ENCODE measurements at places on chromosomes 2 and 18. TPM values are rescaled to one million over a fixed set of nuclear protein-coding genes. Genes with fewer than 3 reads are reported as not detected.
A peak's percentile ranks its signal among the peaks of the same experiment; 100 is the strongest.

Gene UGT1A7
- 2.2 TPM for total RNA-seq

GRCh38 chr18:58579561-58580047, 49.3 kb downstream of the ALPK2 start:
- DNase-seq = no peak

- DNase-seq = peak; percentile 66
Measured at GRCh38 chr2:224946895-224947294, 95.4 kb downstream of the DOCK10 start.

Gene PPP1R1C
- 2.1 TPM for total RNA-seq

DNA sequence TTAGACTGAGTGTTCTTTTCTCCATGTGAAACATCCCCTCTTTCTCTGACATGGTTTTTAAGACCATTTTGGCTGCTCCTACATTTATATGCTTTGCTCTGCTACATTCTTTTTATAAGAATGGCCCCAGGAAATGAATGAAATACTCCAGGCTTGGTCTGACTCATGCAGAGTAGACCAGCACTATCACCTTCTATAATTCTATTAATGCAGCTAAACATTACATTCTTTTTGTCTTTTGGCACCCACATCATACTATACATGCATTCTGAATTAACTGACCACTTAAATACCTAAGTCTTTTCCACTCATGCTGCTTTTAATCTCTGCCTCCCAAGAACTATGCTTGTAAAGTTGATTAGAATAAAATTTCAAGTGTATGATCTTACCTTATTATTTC, 94.1 kb downstream of the AAK1 start:
- DNase-seq = peak; percentile 52

GRCh38 chr2:199989822-199990221, 34.4 kb downstream of the MAIP1 start:
- no peak for DNase-seq

DNA sequence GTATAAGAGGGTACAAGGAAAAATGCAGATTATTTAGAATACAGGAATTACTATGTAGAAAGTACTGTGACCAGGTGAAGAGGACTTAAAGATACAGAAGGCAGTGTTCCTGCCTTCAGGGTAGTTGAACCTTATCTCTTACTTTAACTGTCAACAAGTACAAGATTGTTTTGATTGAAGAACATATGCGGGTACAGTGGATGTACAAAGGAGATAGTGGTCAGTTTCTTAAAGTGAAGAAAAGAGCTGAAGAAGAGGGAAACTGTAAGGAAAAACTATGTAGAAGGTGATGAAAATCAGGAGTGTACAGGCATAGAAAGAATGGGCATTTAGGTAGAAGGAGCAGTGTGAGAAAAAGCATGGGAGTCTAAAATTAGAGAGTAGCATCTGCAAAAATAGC, 2.2 kb downstream of the RALBP1 start:
- DNase-seq = no peak

Gene PROKR1
- not detected for total RNA-seq

DNA sequence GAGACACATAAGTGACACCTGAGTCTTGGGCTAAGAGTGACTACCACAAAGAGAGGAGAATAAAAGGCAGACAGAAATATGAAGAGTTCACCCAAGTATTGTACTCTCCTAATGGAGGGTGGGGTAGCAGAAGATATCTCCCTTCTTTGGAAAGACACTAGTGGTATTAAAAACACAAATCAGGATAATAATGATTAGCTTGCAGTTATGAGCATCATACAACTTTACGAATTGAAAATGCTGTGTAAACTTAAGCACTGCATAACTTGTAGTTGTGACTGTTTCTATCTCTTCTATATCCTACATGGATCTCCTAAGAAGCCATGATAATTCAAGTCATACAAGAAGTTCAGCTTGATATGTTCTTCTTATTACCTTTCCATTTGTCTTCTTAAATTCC, 38.1 kb upstream of the CDH20 start:
- no peak for DNase-seq

GRCh38 chr2:27408601-27409320, 630 bp downstream of the PPM1G start:
- DNase-seq = peak; percentile 4

- no peak for DNase-seq
Measured at GRCh38 chr18:49304751-49305150, 155.7 kb downstream of the DYM start.

Gene INHA
- 0.13 TPM for total RNA-seq

- DNase-seq = no peak
Measured at GRCh38 chr2:118657466-118657865, 190.0 kb downstream of the EN1 start.

DNA sequence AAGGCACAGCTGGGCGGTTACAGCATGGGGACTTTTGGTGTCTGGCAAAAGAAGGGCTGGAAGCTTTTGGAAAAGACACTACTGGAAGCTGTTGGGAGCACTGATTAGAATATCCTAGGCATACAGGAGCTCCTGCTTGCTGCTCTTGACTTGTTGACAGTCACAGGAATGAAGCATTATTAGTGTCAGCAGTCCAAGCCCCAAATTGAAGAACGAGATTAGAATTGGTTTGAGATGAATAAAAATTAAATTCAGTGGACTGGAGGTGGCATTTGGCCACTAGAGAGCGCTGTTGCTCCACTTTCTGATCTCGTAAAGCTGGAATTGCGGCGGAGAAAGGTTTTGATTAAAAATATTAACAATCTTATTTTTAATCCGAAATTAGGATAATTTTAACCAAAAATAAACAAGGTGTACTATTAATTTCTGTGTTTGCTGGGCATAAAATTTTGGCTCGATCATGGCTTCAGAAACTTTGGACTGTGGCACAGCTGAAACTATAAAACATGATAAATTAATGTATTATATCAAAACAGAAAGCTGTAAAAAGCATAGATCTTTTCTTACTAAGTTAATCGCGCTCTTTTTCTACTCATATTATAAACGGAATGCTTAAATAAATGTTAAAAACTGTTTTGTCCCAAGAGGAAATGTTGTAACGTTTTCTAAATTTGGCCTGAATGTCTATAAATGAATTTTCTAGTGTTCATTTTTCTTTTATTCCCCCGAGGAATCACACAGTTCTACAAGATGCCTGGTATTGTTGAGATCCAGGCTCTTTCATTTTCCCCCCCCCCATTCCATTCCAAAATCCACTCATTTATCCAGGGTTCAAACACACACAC, 2.4 kb upstream of the HOXD8 start:
- peak; percentile 43 for DNase-seq

Gene BMP10
- total RNA-seq = not detected

Gene APLF
- 6.1 TPM for total RNA-seq

DNA sequence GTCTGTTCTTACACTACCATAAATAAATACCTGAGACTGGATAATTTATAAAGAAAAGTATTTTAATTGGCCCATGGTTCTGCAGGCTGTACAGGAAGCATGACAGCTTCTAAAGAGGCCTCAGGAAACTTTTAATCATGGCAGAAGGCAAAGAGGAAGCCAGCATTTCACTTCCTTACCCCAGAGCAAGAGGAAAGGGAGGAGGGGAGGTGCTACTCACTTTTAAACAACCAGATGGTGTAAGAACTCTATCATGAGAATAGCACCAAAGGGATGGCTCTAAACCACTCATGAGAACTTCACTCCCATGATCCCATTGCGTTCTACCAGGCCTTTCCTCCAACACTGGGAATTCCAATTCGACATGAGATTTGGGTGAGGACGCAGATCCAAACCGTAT, 344.4 kb upstream of the SLC39A10 start:
- no peak for DNase-seq

Gene ZBTB7C
- under 0.01 TPM for total RNA-seq

DNA sequence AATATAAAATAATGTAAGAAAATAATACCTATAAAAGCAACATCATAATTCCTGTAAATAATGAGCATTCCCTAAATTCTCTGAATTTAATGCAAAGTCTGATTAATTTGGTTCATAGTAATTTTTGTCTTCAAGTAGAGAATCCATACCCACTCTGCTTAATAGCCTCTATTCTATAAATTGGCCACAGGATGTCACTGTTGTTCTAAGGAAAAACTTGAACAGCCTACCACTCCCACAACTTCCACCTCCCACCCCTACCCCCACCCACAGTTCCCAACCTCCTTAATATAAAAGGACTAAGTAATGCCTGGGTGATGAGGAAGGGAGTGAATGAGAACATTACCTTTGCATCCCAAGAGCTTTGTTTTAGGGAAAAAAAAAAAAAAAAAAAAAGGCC, 27.2 kb upstream of the BBS5 start:
- peak; percentile 39 for DNase-seq

DNA sequence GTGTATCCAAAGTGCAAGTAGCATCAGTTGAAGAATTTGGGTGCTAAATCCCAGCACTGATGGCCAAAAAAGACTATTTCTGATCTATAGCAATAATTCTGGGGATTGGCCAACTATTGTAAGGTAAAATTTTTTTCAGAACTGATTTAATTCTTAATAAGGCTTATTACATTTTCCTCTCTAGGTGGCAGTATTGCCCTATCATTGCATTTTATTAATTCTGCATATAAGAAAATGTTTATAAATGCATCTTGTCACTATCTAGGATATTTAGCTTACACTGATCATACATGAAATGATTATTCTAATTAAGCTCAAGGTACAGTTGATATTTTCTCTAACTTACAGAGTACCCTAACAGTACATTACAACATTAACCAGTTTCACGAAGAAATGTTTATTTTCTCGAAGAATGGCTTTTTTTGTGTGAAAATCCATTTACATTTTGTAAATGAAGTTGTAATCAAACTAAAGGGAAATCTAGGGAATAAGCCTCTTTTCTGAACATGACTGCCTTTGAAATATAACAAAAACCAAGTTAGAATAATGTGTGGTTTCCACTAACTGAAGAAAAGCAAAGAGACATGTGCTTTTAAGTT, 11.0 kb downstream of the TTN start:
- DNase-seq = peak; percentile 57

Gene UPP2
- not detected for total RNA-seq

DNA sequence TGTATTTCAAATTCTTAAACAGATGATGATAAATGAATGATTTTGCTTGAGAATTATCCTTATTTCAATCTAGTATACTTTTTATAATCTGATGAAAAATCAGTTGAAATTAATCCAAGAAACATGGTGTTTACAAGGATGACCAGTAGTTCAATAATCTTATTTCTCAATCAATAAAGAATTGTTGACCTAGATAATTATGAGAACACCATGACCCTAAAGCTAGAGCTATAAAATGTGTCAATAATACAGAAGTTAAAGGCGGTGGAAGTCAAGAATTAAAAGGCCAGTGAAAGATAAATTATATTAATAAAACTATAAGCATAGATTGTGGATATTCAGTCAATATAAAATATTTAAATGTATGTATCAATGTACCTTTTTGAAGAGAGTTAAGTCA, 667.4 kb upstream of the GCFC2 start:
- no peak for DNase-seq

GRCh38 chr18:76483780-76484179, 11.3 kb downstream of the ZNF516 start:
- DNase-seq = no peak

Gene ADAM23
- 0.13 TPM for total RNA-seq

Gene NTSR2
- total RNA-seq = not detected

Gene VIT
- total RNA-seq = not detected

GRCh38 chr2:190186238-190186637, 123.7 kb upstream of the MSTN start:
- DNase-seq = no peak

Gene FAM136A
- total RNA-seq = 23.4 TPM

Gene BAZ2B
- 51.0 TPM for total RNA-seq

DNA sequence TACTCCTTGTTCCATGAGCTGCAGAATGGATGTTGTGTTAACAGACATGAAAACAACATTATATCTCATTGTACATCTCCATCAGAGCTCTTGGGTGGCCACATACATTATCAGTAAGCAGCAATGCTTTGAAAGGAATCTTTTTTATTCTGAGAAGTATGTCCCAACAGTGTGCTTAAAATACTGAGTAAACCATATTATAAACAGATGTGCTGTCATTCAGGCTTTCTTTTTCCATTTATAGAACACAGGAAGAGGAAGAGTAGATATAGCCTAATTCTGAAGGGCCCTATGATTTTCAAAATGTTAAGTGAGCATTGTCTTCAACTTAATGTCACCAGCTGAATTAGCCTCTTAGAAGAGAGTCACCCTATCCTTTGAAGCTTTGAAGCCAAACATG, 44.3 kb upstream of the CABYR start:
- DNase-seq = no peak

Gene VWA3B
- total RNA-seq = not detected

Gene HOXD8
- total RNA-seq = not detected

DNA sequence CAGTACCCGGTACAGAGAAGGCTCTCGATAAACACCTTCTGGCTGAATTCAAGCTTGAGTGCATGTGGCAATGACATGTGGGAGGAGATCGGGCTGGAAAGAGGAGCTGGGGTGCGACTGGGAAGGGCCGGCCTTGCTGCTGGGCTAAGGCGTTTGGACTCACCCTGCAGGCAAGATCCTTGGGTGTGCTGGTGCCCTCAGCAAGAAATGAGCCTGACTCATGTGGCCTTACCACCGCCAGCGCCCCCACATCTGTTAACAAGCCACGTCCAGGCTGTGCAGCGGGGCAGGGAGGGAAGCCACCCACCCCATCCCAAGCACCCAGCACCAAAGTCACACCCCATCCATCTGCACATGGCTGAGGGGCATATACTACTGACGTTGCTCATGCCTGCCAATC, 1.3 kb downstream of the HS1BP3 start:
- peak; percentile 13 for DNase-seq

- DNase-seq = peak; percentile 88
Measured at GRCh38 chr18:22667616-22668422, 250.1 kb upstream of the CTAGE1 start.

Gene ANKRD30B
- not detected for total RNA-seq

GRCh38 chr18:59459369-59460071, 100.5 kb upstream of the LMAN1 start:
- peak; percentile 50 for DNase-seq

DNA sequence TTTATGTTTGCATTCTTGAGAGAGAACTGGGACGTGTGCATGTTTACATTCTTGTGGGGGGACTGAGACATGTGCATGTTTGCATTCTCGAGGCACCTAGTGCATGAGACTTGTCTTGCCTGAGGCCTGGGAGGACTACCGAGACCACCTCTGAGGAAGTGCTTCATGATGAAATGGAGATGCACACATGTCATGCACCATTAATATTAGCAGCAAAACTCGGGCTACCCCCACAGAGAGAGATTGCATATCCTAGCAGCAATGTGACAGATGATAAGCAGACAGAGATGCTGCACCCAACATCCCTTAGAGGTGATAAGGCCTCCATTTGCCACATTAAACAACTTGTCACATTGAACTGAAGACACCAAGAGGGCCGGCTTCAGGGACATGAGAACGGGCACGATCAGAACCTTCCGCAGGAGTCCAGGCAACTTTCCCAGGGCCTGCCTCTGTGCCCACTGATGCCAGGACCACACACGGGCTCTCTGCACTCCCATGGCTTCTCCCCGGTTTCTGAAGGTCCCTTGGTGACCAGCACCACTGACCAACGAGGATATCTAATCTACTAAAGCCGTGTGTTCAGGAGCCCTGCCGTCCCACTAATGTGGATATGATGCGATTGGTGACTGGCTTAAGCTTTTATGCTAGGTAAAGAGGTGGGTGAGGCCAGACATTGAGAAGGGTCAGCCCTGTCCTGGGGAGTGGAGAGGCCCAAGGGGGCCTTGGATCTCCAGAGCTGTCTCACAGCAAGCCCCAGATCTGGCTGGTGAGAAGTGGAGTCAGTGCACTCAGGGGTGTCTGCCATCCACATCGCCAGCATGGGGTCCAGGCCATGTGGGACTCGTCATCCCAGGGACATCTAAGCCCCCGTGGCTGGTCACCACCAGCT, 208.3 kb downstream of the NDUFA10 start:
- no peak for DNase-seq

GRCh38 chr2:50116096-50117010, 915.6 kb downstream of the NRXN1 start:
- no peak for DNase-seq

Measured in bronchial epithelial cell (primary cell).